ENCODE measurements at places on chromosomes 6 and 20. TPM values are rescaled to one million over a fixed set of nuclear protein-coding genes. Genes with fewer than 3 reads are reported as not detected.

DNA sequence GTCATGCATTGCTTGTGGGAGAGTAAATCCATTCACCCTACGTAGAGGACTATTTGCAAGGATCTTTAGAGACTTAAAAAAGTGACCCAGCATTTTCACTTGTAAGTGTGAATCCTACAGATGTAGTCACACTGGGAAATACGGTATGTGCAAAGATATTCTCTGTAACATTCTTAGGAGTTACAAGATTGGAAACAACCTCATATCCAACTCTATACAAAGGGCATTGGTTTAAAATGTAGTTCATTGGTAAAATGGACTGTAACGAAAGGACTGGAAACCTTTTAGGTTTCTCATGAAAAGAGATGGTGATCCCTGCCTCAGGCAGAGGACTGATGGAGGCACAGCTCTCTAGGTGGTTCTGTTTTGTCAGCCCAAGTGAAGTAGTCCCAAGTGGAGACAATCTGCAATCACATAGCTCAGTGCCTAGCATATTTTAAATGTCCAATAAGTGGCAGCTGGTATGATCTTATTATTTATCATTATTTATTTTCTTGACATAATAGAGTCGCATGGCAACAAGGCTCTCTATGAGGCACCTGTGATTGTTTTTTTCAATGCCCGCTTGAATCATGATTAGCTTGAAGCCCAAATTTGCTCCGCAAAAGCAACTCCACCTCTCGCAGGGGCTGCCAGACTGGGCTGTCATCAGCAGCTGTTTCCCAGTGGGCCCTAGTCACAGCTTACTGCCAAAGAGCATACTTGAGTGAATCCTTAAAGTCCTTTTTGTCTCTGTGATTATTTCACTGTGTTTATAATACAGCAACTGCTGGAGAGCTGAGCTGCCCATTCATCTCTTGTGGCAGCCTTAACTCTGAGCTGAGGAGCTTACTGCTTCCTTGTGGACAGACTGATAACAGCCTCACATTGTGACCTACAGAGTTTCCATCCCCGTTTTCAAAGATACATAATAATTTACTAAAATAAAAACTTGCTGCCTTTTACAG lies 19.8 kb upstream of the ENPP1 start:
- DNase-seq = peak; percentile 82

Gene ESR1
- 4.2 TPM for polyA plus RNA-seq

Gene APOBEC2
- polyA plus RNA-seq = not detected

GRCh38 chr6:126524811-126525326 lies 185.0 kb downstream of the CENPW start:
- DNase-seq = no peak

- no peak for DNase-seq
These were observed 95.7 kb downstream of the SLC23A2 start for GRCh38 chr20:4905613-4906012.

DNA sequence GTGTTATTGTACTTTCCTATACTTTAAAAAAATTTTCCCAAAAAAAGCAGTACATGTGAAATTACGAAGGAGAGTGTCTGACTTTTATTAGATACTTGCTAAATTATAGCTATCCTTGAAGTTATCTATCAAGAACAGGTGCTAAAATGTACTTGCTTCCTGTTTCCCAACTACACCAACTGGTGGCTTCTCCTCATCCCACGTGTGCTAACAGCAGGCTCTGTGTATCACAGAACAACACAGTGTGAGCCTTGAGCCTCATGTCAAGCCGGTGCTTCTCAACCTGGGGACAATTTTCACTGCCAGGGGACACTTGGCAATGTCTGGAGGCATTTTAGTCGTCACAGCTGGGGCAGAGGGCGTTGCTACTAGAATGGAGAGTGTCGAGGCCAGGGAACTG lies 36.2 kb upstream of the CDYL start:
- DNase-seq = no peak

GRCh38 chr6:130037207-130037811 lies 18.9 kb downstream of the L3MBTL3 start:
- DNase-seq = no peak

Measured in muscle of arm (tissue), 14 donors.